T-helper 17 cell (primary cell): ENCODE measurements at places on chromosomes 1 and 21.

DNA sequence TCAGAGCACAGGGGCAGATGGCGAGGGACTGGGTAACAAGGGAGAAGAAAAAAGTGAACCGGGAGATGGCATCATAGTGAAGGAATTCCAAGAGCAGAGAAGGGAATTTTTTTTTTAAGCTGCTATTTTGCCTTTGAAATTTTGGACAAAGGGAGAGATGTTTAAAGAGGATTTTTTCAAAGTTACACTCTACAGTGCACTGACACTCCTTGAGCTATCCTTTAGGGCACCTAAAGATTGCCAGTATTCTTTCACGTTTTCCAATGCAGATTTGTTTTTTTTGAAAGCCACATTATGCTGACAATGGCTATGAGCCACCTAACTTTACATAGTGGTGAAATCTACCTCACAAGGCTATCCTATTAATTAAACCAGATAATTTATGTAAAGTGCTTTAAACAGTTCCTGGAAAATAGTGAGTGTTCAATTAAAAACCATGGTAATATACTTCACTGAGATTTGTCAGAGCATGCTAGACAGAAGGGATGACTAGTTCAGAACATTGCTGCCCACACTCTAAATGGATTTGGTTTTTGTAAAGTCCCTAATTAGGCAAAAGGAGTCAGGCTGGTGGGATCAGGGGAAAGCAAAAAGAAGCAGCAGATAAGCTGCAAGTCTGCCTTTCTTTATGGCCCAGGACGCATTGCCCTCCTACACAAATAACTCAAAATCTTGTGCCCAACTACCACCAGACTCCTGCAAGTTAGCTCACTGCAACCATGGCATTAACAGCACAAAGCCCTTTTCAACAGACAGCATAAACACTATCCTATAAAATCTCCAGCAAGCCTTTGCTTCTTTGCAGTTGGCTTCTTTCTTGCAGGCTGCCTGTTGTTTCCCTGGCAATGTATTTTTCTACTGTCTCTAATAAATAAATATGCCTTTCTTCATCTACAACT lies 53.9 kb downstream of the PRDX6 start:
- DNase-seq = no peak

- DNase-seq = no peak
These were observed 180.4 kb upstream of the PKN2 start for GRCh38 chr1:88503646-88504045.

- no peak for DNase-seq
These were observed 50.2 kb upstream of the BCL9 start for GRCh38 chr1:147491098-147491497.

- DNase-seq = no peak
These were observed 15.6 kb upstream of the FMOD start for GRCh38 chr1:203366476-203366875.

DNA sequence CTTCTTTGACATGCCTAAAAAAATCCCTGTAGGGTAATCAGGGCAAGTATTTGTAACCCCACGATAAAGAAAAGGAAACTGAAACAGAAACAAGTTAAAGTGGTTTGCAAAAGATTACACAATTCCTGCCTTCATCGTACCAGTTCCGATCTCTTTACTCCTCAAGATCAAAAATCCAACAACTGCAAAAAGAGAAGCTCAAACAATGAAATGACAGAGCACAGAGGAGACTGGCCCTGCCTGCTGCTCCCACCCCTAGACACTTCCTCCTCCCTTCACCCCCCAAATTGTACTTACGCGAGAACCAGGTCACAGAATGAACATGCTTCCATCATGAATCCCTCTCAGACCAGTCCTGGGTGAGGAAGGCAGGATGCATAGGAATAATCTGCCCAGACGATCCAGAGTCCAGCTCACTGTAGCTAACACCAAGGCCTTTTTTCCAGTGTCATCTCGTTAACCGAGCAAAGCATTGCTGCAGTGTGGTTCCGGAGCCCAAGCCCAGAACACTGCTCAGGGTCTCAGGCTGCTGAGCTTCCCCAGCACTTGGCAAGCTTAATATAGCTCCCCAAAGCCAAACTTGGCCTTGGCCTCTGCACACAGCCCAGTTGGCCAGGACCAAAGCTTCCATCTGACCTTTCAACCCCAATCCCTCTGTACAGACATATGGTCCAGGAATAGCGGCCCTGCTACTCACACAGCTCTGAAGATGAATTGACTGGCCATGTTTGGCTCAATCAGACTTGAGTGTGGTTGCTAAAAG lies 20.3 kb downstream of the RXRG start:
- no peak for DNase-seq

DNA sequence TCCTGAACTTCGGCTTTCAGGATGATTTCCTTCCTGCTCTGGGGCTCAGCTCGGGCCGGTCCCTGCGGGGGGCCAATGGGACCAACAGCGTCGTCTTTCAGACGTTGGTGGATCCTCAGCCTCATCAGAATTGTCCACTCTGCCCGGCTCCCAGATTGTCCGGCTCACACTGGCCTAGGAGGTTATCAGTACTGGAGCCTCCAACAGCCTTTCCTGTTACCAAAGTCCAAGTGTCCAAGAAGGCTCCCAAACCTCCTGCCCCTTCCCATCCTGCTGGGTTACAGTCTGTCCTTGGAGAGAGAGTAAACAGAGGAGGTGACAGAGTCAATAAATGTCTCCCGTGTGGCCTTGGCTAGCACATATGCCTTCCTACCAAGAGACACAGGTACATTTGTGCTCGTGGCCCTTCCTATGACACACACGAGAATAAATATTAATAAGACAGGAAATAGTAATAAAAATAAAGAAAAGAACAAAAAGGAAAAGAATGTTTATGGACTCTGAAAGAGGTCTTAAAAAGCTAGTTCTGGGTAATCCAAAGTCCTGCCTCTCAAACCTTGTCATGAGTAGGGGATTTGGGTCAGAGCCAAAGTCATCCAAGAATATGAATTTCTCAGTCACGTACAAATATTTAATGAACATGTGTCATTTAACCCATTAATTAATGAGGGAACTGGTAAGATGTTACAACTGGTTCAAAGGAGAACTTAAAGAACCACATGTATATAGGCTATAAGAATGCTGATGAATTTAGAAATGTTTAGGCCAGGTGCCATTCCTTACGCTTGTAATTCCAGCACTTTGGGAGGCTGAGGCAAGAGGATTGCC lies 80.8 kb upstream of the SLC2A1 start:
- DNase-seq = no peak

- no peak for DNase-seq
These were observed 22.0 kb upstream of the SLC26A9 start for GRCh38 chr1:205965036-205965884.
